ENCODE measurements at places on chromosomes 5 and 9.
A peak's percentile ranks its signal among the peaks of the same experiment; 100 is the strongest.

GRCh38 chr9:36136894-36137391 is 410 bp downstream of the GLIPR2 start:
- DNase-seq, result peak; percentile 36

GRCh38 chr5:178762391-178762790 is 31.9 kb upstream of the ZNF354A start:
- DNase-seq, result no peak

DNA sequence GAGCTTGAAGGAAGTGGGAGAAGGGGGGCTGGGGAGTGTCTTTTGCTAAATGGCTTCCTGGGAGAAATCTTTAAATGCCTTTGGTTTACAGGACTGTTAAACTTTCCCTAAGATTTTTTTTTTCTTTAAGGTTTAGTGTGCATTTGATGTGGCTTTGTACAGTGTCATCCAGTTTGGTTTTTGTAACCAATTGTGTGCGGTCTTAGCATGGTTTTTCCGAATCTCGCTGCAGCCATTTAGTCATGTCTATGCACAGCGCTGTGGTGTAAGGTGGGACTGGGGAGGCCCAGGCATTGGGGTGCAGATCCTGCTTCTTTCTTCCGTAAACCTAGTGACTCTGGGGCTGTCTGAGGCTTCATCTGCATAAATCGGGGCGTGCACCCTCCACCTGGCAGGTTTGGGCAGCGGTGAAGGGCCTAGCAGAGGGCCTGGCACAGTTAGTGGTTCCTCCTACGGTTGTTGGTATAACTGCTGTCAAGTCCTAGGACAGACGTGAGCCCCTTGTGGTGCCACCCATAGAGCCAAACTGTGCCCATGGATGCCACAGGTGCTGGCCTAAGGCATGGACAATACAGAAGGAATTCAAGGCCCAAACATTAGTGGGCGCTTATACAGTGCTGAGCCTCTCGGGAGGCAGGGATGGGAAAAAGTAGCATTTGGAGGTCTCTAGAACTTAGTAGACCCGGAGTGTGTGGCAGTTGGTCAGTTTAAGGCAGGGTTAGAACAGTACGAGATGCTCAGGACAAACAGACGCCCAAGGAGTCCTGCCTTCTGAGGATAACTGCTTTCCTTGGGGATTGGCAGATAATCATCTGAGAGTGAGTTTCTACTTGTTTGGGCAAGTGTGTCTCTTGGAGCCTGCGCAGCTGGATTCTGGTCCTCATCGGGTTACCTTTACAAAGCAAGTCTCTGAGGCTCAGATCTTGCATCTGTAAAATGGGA is 1.5 kb downstream of the PRRC2B start:
- DNase-seq, result peak; percentile 52

GRCh38 chr5:39169081-39169480 is 50.3 kb downstream of the FYB1 start:
- DNase-seq, result no peak

GRCh38 chr9:129778469-129778868 is 24.5 kb upstream of the TOR1B start:
- no peak for DNase-seq

DNA sequence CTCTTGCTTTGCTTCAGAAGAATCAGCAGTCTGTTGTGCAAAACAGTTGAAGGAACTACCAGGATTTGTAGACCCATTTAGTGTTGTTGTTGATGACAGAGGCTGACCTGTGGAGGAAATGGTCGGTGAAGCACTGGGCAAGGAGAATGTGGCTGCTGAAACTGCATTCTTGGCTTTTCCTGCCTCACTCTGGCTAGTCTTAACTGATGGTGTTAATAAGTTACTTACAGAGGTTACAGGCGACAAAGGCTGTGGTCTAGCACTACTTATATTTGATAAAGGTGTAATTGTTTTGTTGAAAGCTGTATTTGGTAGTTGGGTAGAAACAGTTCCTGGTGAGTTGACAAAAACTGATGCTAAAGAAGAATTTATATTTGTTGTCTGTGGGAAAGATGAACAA is 31.5 kb downstream of the MLANA start:
- DNase-seq, result no peak

Measured in erythroblast (primary cell).